ENCODE measurements at places on chromosomes 11 and 22.

- DNase-seq, result peak; percentile 83
Observed at GRCh38 chr11:95499516-95500135, 268.6 kb upstream of the SESN3 start.

- no peak for DNase-seq
Observed at GRCh38 chr11:124807660-124808270, 7.6 kb upstream of the MSANTD2 start.

DNA sequence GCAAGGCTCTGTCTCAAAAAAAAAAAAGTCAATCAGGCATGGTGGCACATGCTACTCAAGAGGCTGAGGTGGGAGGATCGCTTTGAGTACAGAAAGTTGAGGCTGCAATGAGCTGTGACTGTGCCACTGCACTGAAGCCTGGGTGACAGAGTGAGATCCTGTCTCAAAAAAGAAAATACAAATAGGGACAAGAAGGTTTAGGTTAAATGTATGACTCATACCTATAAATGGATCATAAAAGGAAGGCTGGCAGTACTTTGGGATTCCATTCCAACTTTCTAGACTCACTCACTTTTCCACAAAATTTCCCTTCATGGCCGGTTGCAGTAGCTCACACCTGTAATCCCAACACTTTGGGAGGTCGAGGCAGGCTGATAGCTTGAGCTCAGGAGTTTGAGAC lies 25.6 kb upstream of the OSBP start:
- no peak for DNase-seq

DNA sequence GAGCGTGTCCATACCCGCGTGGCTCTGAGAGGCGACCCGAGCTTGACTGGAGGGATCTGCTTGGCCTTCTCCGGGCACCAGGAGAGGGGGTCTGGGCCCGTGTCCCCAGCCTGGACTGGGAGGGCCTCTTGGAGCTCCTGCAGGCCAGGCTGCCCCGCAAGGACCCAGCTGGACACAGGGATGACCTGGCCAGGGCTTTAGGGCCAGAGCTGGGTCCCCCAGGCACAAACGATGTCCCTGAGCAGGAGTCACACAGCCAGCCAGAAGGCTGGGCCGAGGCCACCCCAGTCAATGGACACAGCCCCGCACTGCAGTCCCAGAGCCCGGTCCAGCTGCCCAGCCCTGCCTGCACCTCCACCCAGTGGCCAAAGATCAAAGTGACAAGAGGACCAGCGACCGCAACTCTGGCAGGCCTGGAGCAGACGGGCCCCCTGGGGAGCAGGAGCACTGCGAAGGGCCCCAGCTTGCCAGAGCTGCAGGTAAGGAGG lies 38.2 kb downstream of the TRIOBP start:
- DNase-seq, result no peak

Measured in foreskin keratinocyte (primary cell).